Aorta (tissue), 5 donors: ENCODE measurements at places on chromosomes 13 and 19. TPM values are rescaled to one million over a fixed set of nuclear protein-coding genes. Genes with fewer than 3 reads are reported as not detected.
A peak's percentile ranks its signal among the peaks of the same experiment; 100 is the strongest.

GRCh38 chr13:113663934-113664333 lies 3.1 kb upstream of the GRK1 start:
- DNase-seq: peak; percentile 28
- no peaks in the 10 kb centered on the region for H3K27me3 ChIP-seq
- no peak overlapping the region for H3K4me3 ChIP-seq
- no peaks in the 10 kb centered on the region for H3K4me1 ChIP-seq

Gene OR7C1
- total RNA-seq: not detected

Gene APC2
- total RNA-seq: 0.42 TPM

- no peaks in the 10 kb centered on the region for H3K4me1 ChIP-seq
- peak; percentile 55 for DNase-seq
- H3K4me3 ChIP-seq: no peak overlapping the region
- no peaks in the 10 kb centered on the region for H3K27me3 ChIP-seq
Observed at GRCh38 chr13:113528101-113528812, 37.7 kb upstream of the DCUN1D2 start.

Gene LHFPL6
- 214 TPM for total RNA-seq

DNA sequence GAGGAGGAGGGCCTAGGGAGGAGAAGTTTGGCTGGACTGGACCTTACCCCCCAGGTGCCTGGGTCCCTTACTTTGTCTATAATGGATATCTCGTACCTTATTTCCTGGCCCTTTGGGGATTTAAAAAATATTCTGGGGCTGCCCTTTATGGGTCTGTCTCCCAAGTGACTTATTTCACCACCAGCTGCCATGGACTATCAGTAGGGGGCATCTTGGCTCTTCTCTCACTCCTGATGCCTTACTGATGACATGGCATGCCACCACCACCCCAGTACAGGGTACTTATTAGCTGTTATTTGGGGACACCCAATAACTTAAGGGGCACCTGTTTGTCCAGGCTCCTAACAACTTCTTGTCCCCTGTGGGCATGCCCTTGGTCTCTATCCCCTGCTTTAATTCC lies 38.0 kb downstream of the NFIX start:
- H3K27me3 ChIP-seq: no peaks in the 10 kb centered on the region
- H3K4me1 ChIP-seq: peaks cover 11% of the 10 kb centered on the region
- no peak for DNase-seq
- H3K27ac ChIP-seq: peak overlapping the region; percentile 92

Gene NCAN
- total RNA-seq: not detected

GRCh38 chr13:30790592-30790991 lies 55.2 kb downstream of the ALOX5AP start:
- no peaks in the 10 kb centered on the region for H3K27me3 ChIP-seq
- H3K4me3 ChIP-seq: no peak overlapping the region
- DNase-seq: no peak
- no peaks in the 10 kb centered on the region for H3K4me1 ChIP-seq

Gene FXYD1
- total RNA-seq: 179 TPM

Gene SHISA7
- not detected for total RNA-seq

GRCh38 chr13:31029102-31029501 lies 96.6 kb downstream of the TEX26 start:
- no peak overlapping the region for H3K4me3 ChIP-seq
- H3K4me1 ChIP-seq: no peaks in the 10 kb centered on the region
- H3K27me3 ChIP-seq: no peaks in the 10 kb centered on the region
- DNase-seq: no peak
- H3K36me3 ChIP-seq: no peaks in the 10 kb centered on the region

Gene PCSK4
- 3.1 TPM for total RNA-seq

Gene PABPC3
- 0.15 TPM for total RNA-seq

GRCh38 chr19:17455308-17456123 lies 5.2 kb downstream of the NXNL1 start:
- no peak overlapping the region for H3K27ac ChIP-seq
- H3K36me3 ChIP-seq: no peaks in the 10 kb centered on the region
- no peak overlapping the region for H3K4me3 ChIP-seq
- DNase-seq: no peak
- no peaks in the 10 kb centered on the region for H3K27me3 ChIP-seq
- no peaks in the 10 kb centered on the region for H3K4me1 ChIP-seq

Gene CAMSAP3
- total RNA-seq: not detected

DNA sequence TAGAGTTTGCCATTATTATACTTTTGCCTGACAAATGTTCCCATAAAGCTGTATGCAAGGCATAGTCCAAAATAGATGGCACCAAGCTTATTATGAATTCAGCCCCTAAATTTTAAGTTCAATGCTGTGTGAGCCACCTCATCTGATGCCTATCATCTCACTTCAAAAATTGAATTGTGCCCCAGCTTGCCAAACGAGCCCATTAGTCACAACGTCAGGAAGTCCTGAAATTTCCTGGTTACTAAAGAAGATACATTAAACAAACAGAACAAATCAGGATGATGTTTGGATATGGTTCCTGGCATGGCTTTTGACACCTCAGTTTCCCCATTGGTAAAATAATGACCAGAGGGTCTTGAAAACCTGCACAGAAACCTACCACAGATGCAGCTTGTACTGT lies 147.5 kb upstream of the SOX21 start:
- no peaks in the 10 kb centered on the region for H3K4me1 ChIP-seq
- no peak overlapping the region for H3K4me3 ChIP-seq

DNA sequence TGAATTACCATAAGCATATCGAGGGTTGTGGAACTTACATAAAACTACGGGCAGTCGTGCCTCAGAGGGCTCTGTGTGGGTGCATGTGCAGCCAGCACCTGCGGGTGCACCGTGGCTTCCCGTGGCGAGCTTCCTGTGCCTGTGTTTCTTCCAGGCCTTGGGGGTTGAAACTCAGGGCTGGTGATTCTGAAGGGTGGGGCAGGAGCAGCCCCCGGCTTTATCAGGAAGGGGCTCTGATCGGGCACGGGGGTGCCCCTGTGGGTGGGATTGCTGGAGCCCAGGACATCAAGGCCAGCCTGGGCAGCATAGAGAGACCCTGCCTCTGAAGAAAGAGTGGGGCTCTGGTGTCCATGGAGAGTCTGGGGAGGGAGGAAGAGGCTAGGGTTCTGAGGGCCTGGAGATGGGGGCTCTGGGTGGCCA lies 11.1 kb downstream of the ATP4B start:
- H3K27me3 ChIP-seq: no peaks in the 10 kb centered on the region
- no peaks in the 10 kb centered on the region for H3K36me3 ChIP-seq
- H3K4me1 ChIP-seq: no peaks in the 10 kb centered on the region
- DNase-seq: peak; percentile 40
- no peak overlapping the region for H3K4me3 ChIP-seq

Gene PRTN3
- total RNA-seq: not detected

Gene ZNF473
- 8.0 TPM for total RNA-seq

- H3K36me3 ChIP-seq: no peaks in the 10 kb centered on the region
- H3K27me3 ChIP-seq: no peaks in the 10 kb centered on the region
- peaks cover 4% of the 10 kb centered on the region for H3K4me1 ChIP-seq
Observed at GRCh38 chr13:96780105-96780504, 214.2 kb downstream of the OXGR1 start.

- no peak overlapping the region for H3K4me3 ChIP-seq
- H3K36me3 ChIP-seq: no peaks in the 10 kb centered on the region
- H3K4me1 ChIP-seq: no peaks in the 10 kb centered on the region
- no peaks in the 10 kb centered on the region for H3K27me3 ChIP-seq
Observed at GRCh38 chr13:73325723-73326558, 267.1 kb downstream of the KLF5 start.

GRCh38 chr13:52195401-52195837 lies 36.0 kb upstream of the NEK3 start:
- peak; percentile 94 for DNase-seq
- H3K36me3 ChIP-seq: no peaks in the 10 kb centered on the region
- H3K27me3 ChIP-seq: no peaks in the 10 kb centered on the region
- H3K27ac ChIP-seq: no peak overlapping the region

Gene ZNF471
- total RNA-seq: 12.1 TPM

GRCh38 chr19:49393881-49394280 lies 5.8 kb downstream of the KASH5 start:
- DNase-seq: no peak
- no peaks in the 10 kb centered on the region for H3K36me3 ChIP-seq
- no peaks in the 10 kb centered on the region for H3K27me3 ChIP-seq
- no peaks in the 10 kb centered on the region for H3K4me1 ChIP-seq
- no peak overlapping the region for H3K27ac ChIP-seq

Gene HIPK4
- total RNA-seq: 0.23 TPM

DNA sequence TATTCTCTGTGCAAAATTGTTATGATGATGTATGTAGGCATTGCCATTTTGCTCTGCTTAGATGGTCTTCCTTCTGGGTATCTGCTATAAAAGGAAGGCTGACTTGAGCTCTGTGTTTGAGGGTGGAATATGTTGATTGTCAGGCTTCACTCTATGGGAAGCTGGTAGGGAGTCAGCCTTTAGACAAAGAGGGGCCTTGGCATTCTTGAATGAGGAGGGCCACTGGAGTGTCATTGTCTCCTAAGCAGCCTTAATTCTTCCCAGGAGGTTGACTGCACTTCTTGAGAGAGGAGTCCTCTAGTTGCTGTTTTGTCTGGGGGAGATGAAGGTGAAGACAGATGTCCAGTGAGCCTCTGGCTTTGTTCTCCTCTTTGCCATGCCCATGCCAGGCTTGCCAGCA lies 266.8 kb downstream of the KCNRG start:
- H3K4me3 ChIP-seq: no peak overlapping the region
- H3K27ac ChIP-seq: no peak overlapping the region
- no peaks in the 10 kb centered on the region for H3K4me1 ChIP-seq
- no peak for DNase-seq
- no peaks in the 10 kb centered on the region for H3K36me3 ChIP-seq

- H3K4me3 ChIP-seq: no peak overlapping the region
- H3K27me3 ChIP-seq: no peaks in the 10 kb centered on the region
- no peak for DNase-seq
- H3K27ac ChIP-seq: no peak overlapping the region
Observed at GRCh38 chr13:50527612-50528509, 315.6 kb downstream of the DLEU7 start.

- no peaks in the 10 kb centered on the region for H3K27me3 ChIP-seq
- H3K36me3 ChIP-seq: no peaks in the 10 kb centered on the region
- no peak overlapping the region for H3K4me3 ChIP-seq
- no peak overlapping the region for H3K27ac ChIP-seq
- no peak for DNase-seq
Observed at GRCh38 chr19:4414144-4414799, 11.8 kb downstream of the CHAF1A start.

- peak; percentile 72 for DNase-seq
- no peak overlapping the region for H3K27ac ChIP-seq
- H3K36me3 ChIP-seq: no peaks in the 10 kb centered on the region
Observed at GRCh38 chr19:29845574-29846176, 33.9 kb downstream of the CCNE1 start.
